NB4 (cell line): ENCODE measurements at places on chromosomes 5 and 9.

DNA sequence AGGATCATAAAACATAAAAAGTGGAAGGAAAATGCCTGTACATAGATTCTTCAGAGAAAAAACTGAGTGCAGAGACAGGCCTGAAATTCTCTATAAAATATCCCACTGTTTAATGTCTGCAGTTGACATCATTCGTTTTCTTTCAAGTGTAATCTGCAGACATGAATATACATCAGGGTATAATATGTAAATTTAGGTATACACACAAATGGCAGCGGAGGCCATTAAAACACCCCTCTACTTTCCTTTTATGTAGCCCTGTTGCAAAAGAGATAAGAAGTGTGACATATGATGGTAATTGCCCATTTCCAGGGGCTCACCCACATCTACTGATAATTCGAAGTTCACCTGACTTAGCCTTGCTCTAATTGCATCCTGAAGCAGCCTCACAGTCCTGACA is 164.3 kb downstream of the SLC24A2 start:
- DNase-seq: no peak

DNA sequence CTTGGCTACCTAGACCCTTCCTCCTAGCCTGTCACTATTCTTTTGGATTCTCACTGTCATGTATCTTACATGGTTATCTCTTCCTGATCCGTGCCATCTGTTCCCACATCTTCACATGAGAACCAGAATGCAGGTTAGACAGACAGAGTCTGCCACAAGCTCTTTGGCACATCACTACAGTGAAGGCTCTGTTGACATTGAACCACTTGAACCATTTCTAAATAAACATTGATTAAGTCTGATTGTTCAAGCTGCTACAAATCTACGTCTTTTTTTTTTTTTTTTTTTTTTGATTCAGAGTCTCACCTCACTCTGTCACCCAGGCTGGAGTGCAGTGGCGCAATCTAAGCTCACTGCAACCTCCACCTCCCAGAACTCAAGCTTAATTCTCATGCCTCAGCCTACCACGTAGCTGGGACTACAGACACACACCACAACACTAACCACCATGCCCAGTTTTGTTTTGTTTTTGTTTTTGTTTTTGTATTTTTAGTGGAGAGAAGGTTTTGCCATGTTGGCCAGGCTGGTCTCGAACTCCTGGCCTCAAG is 85.1 kb upstream of the LRRTM2 start:
- DNase-seq: no peak

- DNase-seq: no peak
These were observed 69.8 kb upstream of the DAB2 start for GRCh38 chr5:39494534-39494933.

DNA sequence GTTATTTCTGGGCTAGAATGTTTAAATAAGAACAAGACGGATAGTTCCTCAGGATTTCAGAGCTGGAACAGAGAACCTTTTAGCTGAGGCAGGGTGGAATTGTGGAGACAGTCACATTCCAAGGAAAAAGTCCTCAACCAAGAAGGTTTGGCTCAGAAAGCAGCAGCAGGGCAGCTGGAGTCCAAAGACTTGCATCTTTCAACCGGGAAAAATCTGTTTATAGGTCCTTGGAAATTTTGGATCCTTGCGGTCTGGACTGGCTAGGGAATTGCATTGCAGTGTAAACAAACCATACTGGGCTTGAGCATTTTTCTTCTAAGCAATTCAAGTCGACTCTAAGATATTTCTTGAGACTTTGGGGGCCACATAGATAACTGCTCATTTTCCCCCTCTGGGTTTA is 40.8 kb upstream of the HMHB1 start:
- DNase-seq: no peak

DNA sequence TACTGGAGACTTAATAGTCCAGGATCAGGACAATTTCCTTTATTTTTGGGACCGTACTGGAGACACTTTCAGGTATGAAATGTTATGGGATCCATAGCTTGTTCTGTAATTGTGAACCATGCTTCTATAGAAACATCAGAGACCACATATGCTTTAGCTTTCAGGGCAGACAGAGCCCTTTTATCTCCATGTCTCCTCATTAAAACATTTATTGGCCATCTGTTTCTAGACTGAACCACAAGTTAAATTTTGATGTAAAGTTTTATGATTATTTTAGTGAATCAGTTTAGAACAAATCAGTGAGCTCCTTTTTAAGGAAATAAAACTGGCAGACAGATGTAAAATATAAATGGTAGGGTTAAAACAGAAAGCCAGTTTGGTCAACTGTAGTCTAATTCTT is 62.0 kb downstream of the SLC27A6 start:
- no peak for DNase-seq
